ENCODE measurements at places on chromosomes 6 and 20. TPM values are rescaled to one million over a fixed set of nuclear protein-coding genes. Genes with fewer than 3 reads are reported as not detected.
A peak's percentile ranks its signal among the peaks of the same experiment; 100 is the strongest.

DNA sequence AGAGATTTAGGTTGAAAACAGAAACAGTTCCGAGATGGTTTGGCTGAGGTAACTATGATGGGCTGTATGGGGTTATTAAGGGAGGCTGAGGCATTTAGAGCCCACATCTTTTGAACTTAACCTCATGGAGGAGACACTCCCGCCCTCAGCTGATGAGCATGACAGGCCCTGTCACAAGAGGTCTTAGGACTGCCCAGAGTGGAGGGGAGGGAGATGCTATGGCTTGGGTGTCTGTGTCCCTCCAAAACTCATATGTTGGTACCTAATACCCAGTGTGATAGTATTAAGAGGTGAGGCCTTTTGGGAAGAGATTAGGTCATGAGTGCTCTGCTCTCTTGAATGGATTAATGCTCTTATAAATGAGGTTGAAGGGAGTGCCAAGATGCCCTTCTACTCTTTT, 126.6 kb downstream of the CDC5L start:
- no peak for DNase-seq

- DNase-seq, result no peak
These were observed 93.4 kb downstream of the ANKS1A start for GRCh38 chr6:34982424-34982852.

GRCh38 chr20:42483730-42484303, 705.9 kb downstream of the PTPRT start:
- DNase-seq, result no peak

DNA sequence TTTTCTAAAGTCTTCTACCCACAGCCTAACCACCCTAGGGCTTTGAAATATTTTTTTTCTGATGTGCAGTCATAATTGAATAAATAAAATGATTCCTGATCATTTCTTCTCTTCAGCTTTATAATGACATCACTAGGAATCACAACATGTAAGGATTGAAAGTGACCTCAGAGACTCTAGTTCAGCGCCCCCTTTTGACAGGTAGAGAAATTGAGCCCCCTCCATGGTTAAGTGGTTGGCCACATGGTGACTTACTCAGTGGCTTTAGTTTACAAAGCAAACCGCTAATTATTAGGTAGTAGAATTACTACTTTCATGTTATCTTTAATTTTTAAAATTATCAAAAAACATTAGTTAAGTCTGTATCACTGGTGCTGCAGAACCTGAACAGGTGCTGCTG, 13.3 kb upstream of the SLC2A12 start:
- peak; percentile 48 for DNase-seq

DNA sequence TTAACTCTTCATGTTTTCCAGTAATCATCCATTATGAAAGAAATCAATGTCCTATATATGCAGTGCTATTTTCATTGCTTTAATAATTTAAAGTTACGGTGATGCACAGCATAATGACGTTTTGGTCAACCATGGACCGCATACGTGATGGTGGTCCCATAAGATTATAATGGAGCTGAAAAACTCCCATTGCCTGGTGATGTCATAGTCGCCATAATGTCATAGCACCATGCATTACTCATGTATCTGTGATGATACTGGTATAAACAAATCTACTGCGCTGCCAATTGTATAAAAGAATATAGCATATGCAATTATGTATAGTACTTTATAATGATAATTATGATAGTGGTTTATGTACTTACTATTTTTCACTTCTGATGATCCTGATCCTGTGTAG, 42.3 kb upstream of the ALDH8A1 start:
- no peak for DNase-seq

GRCh38 chr20:52532674-52533073, 341.1 kb upstream of the ZFP64 start:
- DNase-seq, result no peak

GRCh38 chr6:97282238-97282725, 734 bp downstream of the MMS22L start:
- DNase-seq, result peak; percentile 39

GRCh38 chr6:125015152-125015551, 52.9 kb downstream of the RNF217 start:
- no peak for DNase-seq

GRCh38 chr6:147222160-147222838, 18.1 kb downstream of the STXBP5 start:
- DNase-seq, result no peak

DNA sequence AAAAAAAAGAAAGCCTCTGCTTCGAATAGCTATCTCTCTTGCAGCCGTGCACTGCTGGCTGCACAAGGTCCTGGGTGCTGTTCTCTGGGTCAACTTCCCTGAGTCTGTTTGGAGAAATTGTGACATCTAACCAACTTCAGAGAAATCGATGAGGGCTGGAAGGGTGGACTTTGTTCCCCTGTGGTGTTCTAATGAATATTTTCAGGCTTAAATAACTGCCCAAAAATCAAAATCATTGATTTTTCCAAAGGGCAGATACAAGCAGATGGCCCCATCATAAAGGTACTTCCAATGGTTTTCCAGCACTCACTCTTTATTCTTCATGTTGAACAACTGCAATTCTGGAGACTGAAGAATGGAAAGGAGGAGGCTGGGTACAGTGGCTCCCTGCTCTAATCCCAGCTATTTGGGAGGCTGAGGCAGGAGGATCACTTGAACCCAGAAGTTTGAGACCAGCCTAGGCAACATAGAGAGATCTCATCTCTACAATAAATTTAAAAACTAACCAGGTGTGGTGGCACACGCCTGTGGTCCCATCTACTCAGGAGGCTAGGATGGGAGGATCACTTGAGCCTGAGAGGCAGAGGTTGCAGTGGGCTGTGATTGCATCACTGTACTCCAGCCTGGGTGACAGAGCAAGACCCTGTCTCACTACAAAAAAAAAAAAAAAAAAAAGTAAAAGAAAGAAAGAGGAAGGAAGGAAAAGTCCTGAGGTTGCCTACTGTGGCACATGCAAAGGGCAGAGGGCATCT, 59.1 kb downstream of the FOXA2 start:
- DNase-seq, result no peak

DNA sequence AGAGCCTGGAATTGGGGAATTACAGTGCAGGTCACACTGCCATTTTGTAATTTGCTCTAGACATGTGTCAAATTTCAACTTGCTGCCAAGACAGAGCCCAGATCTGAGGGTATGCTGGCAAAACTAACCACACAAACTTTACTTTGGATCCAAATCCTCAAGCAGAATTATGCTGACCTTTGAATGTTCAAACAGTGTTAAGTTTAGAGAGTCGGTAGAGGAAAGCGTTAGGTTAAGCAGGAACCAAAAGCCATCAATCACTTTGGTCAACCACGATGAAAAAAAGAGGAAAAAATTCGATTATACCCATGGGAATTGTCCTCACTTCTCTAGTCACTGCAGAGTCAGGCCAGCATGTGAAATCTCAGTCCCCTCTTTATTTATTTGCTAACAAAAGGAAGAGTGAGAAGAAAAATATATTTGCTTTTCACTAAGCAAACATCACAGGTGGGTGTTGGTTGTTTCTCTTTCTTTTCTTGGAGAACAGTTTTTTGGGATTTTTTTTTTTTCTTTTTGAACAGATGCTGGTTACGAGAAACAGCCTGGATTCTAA, 105.1 kb upstream of the ADGRF1 start:
- DNase-seq, result no peak

- no peak for DNase-seq
These were observed 162.3 kb downstream of the TPBG start for GRCh38 chr6:82525775-82526495.

DNA sequence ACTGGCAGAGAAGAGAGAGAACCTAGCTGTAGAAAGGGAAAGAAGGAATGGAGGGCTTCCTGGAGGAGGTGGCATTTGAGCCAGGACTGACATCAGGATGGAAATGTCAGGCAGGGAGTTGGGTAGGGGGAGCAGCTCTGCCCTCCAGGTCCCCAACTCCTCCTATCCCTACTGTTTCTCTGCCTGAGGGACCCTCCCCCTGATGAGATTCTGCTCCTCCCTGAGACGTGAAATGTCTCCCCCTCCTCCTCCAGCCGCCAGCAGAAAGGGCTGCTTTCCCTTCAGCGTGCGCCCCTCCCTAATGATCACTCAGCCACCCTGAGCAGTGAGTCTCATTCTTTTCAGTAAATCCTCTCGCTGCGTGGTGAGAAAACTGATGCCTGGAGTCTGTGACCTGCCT, 40.6 kb downstream of the HLA-DPB1 start:
- DNase-seq, result no peak

GRCh38 chr6:36241728-36242127, 28.1 kb upstream of the PNPLA1 start:
- DNase-seq, result no peak

Gene CD24
- total RNA-seq, result 0.77 TPM

Gene MYBL2
- 1.6 TPM for total RNA-seq

Gene RXRB
- total RNA-seq, result 96.4 TPM

Gene PERP
- total RNA-seq, result 1.6 TPM

Gene CALHM4
- not detected for total RNA-seq

Gene CPXM1
- total RNA-seq, result 2.3 TPM

Gene ZFP57
- total RNA-seq, result 2.9 TPM
